ENCODE measurements at places on chromosomes 6 and 20. TPM values are rescaled to one million over a fixed set of nuclear protein-coding genes. Genes with fewer than 3 reads are reported as not detected.

- H3K27ac ChIP-seq = no peak overlapping the region
- no peaks in the 10 kb centered on the region for H3K36me3 ChIP-seq
- H3K27me3 ChIP-seq = no peaks in the 10 kb centered on the region
- DNase-seq = no peak
Measured at GRCh38 chr20:18254615-18255014, 33.7 kb upstream of the ZNF133 start.

The MYH7B gene
- total RNA-seq = 21.8 TPM

GRCh38 chr20:20448881-20449280 is 81.0 kb downstream of the INSM1 start:
- H3K36me3 ChIP-seq = no peaks in the 10 kb centered on the region
- no peaks in the 10 kb centered on the region for H3K4me1 ChIP-seq
- no peak overlapping the region for H3K4me3 ChIP-seq

GRCh38 chr20:32970115-32970972 is 33.9 kb downstream of the SUN5 start:
- no peaks in the 10 kb centered on the region for H3K4me1 ChIP-seq
- no peak overlapping the region for H3K4me3 ChIP-seq
- DNase-seq = peak; percentile 6
- H3K27ac ChIP-seq = no peak overlapping the region

- H3K4me3 ChIP-seq = no peak overlapping the region
- DNase-seq = no peak
- no peaks in the 10 kb centered on the region for H3K4me1 ChIP-seq
- no peak overlapping the region for H3K27ac ChIP-seq
- no peaks in the 10 kb centered on the region for H3K36me3 ChIP-seq
Measured at GRCh38 chr6:136658711-136659110, 108.5 kb upstream of the MAP7 start.

- H3K36me3 ChIP-seq = no peaks in the 10 kb centered on the region
- no peak for DNase-seq
- H3K27me3 ChIP-seq = no peaks in the 10 kb centered on the region
- H3K27ac ChIP-seq = no peak overlapping the region
- no peaks in the 10 kb centered on the region for H3K4me1 ChIP-seq
Measured at GRCh38 chr6:134622382-134623173, 304.7 kb upstream of the SGK1 start.

DNA sequence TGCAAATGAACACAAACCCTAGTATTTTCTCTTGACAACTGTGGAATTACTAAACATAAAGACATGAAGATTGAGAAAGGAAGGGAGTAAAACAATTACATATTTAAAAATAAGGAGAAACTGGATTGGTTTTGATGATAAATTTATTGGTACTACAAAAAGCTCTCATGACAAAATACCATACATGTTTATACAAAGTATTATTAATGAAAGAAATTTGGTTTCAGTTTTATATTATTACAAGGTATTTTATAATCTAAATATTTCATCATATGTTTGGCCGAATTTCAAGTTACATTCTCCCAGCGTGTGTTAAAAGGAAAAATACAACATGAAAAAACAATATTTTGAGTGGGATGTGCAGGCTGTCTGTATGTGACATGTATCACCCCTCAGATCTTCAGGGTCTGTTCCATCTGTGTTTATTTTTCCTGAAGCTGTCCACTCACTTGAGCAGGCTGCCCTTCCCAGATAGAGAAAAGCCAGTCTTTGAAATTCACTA is 568.4 kb downstream of the NKAIN2 start:
- no peak overlapping the region for H3K27ac ChIP-seq
- H3K36me3 ChIP-seq = no peaks in the 10 kb centered on the region
- DNase-seq = no peak
- H3K4me1 ChIP-seq = no peaks in the 10 kb centered on the region
- no peak overlapping the region for H3K4me3 ChIP-seq

The ZNF391 gene
- total RNA-seq = 11.8 TPM

DNA sequence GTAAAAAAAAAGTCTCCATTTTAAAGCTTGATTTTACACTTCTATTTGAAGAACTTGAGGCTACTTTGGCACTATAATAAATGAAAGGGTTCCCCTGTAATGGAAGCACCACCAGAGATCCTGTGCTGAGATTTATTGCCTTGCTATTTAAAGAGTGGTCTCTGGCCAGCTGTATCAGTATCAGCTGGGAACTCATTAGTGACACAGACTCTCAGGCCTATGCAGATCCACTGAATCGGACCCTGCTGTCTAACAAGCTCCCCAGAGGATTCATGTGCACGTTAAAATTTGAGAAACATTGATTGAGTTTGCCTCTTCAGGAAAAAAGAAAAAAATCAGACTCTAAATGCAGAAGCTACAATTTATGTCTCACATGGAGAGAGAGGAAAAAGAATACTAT is 299.9 kb upstream of the BMP2 start:
- H3K27ac ChIP-seq = no peak overlapping the region
- H3K36me3 ChIP-seq = no peaks in the 10 kb centered on the region
- H3K4me1 ChIP-seq = no peaks in the 10 kb centered on the region
- no peaks in the 10 kb centered on the region for H3K27me3 ChIP-seq

DNA sequence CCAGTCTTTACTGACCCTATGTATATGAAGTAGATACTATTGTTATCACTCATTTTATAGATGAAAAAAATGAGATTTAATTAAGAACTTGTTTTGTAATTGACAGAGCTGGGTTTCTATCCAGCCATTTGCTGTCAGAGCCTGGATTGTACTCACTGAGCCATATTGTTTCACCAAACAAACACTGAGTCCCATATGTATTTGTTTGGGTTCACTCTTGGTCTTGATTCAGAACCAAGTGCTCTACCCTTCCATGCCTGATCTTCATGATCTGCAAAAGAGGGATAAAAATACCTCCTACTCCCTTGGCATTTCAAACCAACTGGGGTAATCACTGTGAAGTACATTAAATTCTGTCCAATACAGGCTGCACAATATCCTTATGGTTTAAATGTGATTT is 52.4 kb downstream of the OPN5 start:
- no peaks in the 10 kb centered on the region for H3K27me3 ChIP-seq
- no peaks in the 10 kb centered on the region for H3K4me1 ChIP-seq
- no peak overlapping the region for H3K27ac ChIP-seq
- DNase-seq = no peak
- H3K4me3 ChIP-seq = no peak overlapping the region

DNA sequence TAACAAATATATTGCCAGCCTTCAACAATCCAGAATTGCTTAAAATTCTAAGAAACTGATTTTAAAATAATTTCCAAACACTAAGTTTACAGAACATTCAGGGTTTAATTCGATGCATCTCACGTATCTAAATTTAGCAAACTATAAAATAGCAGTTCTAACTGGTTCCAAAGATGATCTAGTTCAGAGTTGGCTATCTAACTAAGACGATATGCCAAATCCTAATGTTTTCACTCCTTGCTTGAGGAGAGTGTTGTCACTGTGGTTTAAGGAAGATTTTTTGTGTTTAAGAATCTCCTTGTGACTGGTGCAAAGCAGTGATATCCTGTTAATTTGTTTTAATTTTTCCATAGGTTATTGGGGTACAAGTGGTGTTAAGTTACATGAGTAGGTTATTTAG is 311.5 kb upstream of the ID4 start:
- no peak overlapping the region for H3K4me3 ChIP-seq
- H3K27me3 ChIP-seq = no peaks in the 10 kb centered on the region
- no peak for DNase-seq
- no peaks in the 10 kb centered on the region for H3K36me3 ChIP-seq
- no peak overlapping the region for H3K27ac ChIP-seq

GRCh38 chr6:170076466-170077165 is 214.3 kb downstream of the DLL1 start:
- H3K4me3 ChIP-seq = no peak overlapping the region
- no peaks in the 10 kb centered on the region for H3K36me3 ChIP-seq
- H3K27me3 ChIP-seq = no peaks in the 10 kb centered on the region
- H3K4me1 ChIP-seq = no peaks in the 10 kb centered on the region

The KCNS1 gene
- 4.6 TPM for total RNA-seq

DNA sequence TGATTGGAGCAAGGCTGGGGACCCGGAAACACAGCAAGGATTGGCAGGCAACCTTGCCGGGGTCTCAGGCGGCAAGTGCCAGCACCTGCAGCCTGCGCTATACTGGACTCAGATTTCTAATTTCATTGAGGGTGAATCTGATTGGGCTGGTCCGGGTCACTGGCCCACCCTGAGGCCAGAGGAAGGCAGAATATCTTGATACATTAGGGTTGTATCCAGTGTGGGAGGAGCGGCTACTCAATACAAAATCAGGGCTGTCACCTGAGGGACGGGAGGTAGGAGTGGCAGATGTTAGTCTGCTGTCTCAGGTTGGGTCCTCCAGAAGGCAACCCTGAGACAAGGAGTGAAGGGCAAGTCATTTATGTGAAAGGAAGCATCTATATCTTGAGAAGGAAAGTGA is 40.7 kb downstream of the BFSP1 start:
- no peaks in the 10 kb centered on the region for H3K27me3 ChIP-seq
- H3K4me3 ChIP-seq = no peak overlapping the region
- no peaks in the 10 kb centered on the region for H3K36me3 ChIP-seq
- H3K27ac ChIP-seq = no peak overlapping the region
- H3K4me1 ChIP-seq = no peaks in the 10 kb centered on the region

DNA sequence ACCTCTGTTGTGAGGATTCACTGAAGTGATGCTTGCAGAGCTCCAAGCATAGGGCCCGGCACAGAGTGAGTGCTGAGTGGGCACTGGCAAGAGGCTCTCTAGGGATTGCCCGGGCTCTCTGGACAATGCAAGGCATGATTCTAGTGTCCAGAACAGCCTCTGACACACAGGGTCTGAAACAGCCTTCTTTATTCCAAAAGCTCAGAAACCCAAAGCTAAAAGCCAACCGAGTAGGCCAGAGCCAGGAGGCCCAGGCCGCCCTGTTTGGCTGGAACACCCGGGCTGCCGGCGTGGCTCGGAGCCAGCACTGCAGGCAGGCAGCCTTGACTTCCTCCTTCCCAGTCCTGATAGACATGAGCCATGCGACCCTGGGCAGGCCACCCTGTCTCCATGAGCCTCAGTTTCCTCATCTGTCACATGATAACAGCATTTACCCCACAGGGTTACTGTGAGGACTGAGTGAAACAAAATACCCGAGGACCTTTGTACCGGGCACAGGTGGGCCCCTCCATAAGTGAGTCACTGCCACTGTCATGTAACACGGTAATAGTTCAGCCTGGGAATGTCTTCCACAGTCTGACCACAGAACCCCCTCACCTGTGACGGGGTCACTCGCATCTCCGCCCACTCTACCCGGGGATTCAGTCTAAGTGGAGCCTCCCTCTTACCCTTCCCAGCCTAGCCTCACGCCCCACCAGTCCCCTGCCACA is 51.5 kb downstream of the PTPRT start:
- H3K27ac ChIP-seq = no peak overlapping the region
- no peak overlapping the region for H3K4me3 ChIP-seq
- DNase-seq = no peak
- H3K4me1 ChIP-seq = no peaks in the 10 kb centered on the region
- no peaks in the 10 kb centered on the region for H3K27me3 ChIP-seq

DNA sequence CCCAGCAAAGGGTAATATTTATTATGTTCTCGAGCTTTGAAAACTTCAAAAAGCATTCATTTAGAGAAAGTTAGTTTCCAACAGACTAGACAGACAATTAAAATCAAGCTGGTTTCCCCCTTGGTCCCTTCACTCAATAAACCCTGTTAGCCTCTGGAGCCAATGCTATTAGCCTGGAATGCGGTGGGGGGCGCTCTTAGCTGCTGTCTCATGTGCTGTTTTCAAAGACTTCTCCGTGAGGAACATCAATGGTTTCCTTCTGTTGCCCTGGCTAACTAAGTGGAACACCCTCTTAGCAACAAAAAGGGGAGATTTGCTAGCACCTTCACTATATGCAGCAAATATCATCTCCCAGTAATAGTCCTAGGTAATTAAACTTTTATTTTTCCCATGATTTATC is 86.4 kb downstream of the LY86 start:
- H3K36me3 ChIP-seq = no peaks in the 10 kb centered on the region
- no peaks in the 10 kb centered on the region for H3K27me3 ChIP-seq
- no peak overlapping the region for H3K27ac ChIP-seq
- DNase-seq = peak; percentile 57
- H3K4me1 ChIP-seq = peaks cover 4% of the 10 kb centered on the region

The TEAD3 gene
- total RNA-seq = 10.6 TPM

- no peak overlapping the region for H3K4me3 ChIP-seq
- H3K36me3 ChIP-seq = no peaks in the 10 kb centered on the region
- DNase-seq = no peak
- no peaks in the 10 kb centered on the region for H3K4me1 ChIP-seq
- H3K27ac ChIP-seq = no peak overlapping the region
Measured at GRCh38 chr6:155542036-155542435, 86.4 kb upstream of the NOX3 start.

DNA sequence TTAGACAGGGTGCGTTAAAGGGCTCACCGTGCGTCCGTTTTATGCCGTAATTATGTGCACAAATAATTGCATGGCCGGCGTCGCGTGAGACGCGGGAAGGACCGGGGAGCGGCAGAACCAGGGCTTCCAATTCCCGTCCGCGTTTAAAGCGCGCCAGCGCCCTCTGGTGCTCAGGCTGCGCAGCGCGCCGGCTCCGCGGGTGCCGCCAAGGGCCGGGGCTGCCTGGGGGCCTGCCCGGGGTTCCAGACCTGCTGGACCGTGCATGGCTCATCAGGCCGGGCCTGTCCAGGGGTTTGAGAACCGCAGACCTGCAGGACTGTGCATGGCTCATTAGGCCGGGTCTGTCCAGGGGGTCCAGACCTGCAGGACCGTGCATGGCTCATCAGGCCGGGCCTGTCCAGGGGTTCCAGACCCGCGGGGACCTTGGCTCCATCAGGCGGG is 369.0 kb downstream of the THBS2 start:
- H3K27me3 ChIP-seq = no peaks in the 10 kb centered on the region
- H3K27ac ChIP-seq = no peak overlapping the region
- H3K4me3 ChIP-seq = peak overlapping the region; percentile 3
- peaks cover 3% of the 10 kb centered on the region for H3K4me1 ChIP-seq

- no peak overlapping the region for H3K27ac ChIP-seq
- H3K4me3 ChIP-seq = no peak overlapping the region
- H3K36me3 ChIP-seq = no peaks in the 10 kb centered on the region
- no peak for DNase-seq
Measured at GRCh38 chr6:75147512-75147911, 58.3 kb downstream of the COL12A1 start.

The BPI gene
- 9.3 TPM for total RNA-seq

DNA sequence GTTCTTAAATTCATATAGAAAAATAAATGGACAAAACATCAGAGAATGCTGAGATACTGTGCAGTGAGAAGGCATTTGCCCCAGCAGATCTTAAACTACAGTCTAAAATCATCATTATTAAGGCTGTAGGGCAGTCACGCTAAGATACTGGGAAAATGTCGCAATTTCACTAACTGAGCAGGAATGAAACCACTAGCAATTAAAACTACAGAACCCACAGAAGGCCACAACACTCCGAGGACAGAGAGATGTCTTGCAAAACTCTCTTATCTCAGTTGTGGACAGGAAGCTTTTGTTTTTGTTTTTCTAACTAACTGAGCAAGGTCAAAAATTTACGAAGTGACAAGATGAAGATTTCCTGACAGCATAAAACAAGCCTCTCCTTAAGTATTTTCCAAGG is 18.2 kb downstream of the GNAS-AS1 start:
- no peak overlapping the region for H3K4me3 ChIP-seq
- no peaks in the 10 kb centered on the region for H3K36me3 ChIP-seq
- no peaks in the 10 kb centered on the region for H3K4me1 ChIP-seq
- no peaks in the 10 kb centered on the region for H3K27me3 ChIP-seq
- DNase-seq = no peak

All from testis (tissue), 5 donors.